ENCODE measurements at places on chromosomes 6 and 20.

DNA sequence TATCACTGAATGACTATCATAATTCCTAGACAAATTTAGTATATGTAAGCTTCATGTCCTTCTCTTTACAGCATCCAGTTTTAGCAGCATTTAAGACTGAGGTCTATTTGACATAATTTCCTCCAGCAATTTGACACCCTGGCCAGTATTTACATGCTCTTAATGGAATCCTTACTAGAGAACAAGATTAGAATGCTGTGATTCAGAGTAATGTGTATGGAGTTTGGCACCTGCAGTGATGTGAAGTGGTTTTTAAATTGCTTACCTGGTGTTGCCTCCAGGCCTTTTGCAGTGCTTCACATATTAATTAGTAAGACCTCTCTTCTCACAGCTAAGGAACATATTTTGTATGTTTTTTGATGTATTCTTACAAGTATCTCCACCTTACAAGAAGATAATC, 9.8 kb downstream of the NKX2-4 start:
- no peak for DNase-seq

DNA sequence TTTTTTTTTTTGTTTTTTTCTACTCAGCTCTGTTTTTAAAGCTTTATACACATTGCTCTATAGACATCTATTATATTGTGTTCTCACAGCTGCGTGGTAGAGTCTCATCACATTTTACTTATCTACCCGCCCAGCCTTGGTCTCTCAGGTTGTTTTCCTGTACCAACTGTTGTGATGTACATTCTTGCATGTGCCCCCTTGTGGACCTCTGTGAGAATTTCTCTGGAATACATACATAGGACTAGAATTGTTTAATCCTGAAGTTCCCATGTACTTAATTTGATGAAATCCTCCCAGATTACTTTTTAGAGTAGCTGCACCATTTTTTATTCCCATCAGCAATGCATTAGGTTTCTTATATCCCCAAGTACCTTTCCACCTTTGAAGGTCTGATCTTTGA, 40.4 kb upstream of the TINAG start:
- no peak for DNase-seq

DNA sequence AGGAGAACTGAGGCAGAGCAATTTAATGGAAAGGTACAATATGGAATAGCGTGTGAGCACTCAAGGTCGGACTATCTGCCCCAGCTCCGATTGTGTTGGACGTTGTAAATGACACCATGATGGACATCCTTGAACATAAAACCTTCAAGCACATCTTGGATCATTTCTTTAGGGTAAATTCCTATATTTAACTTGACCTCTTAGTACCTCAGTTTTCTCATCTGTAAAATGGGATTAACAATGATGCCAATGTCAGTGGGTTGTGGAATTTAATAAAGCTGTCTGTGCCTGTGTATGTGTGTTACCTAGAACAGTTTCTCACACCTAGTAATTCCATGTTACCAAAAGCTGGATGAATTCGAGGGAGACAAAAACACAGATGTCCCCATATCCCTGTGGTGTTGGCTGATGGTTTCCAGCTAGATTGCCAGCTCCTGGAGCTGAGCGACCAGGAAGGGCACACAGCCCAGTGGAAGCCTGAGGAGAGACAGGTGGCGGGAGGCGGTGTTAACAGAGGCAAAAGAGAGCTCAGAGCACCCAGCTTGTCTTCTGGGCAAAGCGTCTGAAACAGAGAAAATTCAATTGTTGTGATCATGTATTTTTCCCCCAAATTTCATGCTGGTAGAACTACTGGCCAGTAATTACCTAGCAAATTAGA, 32.6 kb downstream of the MDFI start:
- no peak for DNase-seq

GRCh38 chr6:114210467-114210866, 132.4 kb downstream of the HS3ST5 start:
- DNase-seq = no peak

GRCh38 chr20:63434599-63435378, 37.7 kb downstream of the KCNQ2 start:
- no peak for DNase-seq

GRCh38 chr20:45834797-45835161, 1.2 kb downstream of the SNX21 start:
- DNase-seq = no peak

- DNase-seq = no peak
Observed at GRCh38 chr20:58981628-58982364, 740 bp downstream of the NELFCD start.

GRCh38 chr6:27839626-27840475, 72.3 kb downstream of the OR2B2 start:
- no peak for DNase-seq

DNA sequence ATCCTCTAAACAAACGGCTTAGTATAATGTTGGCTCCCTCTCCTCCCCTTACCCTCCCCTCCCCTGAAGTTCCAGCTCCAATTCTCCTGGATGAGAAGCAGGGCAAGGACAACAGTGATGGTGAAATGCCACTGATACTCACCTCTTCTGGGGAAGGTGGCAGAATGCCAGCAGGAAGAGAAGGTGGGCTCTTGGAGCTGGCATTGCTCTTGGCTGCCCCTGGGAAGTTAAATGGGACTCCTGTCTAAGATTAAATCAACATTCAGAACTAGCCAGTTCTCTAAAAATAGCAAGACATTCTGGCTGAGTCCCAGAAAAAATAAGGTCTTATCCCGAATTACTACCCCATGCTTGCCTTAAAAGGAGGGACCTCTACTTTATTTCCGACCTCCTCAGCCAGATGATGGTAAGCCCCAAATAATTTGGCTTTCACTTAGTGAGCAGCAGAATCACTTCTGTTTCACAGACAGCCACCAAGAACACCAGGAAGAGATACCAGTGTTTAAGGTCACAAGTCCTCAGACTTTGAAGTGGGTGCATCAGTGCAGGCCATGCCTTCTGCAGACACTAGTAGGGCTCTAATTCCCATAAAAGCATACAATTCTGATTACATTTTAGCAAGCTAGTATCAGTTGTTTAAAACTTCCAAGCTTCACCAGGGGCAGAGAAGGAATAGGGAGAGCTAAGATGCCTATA, 46.0 kb upstream of the IL17A start:
- DNase-seq = no peak

- DNase-seq = no peak
Observed at GRCh38 chr6:37695273-37695672, 2.4 kb downstream of the MDGA1 start.

DNA sequence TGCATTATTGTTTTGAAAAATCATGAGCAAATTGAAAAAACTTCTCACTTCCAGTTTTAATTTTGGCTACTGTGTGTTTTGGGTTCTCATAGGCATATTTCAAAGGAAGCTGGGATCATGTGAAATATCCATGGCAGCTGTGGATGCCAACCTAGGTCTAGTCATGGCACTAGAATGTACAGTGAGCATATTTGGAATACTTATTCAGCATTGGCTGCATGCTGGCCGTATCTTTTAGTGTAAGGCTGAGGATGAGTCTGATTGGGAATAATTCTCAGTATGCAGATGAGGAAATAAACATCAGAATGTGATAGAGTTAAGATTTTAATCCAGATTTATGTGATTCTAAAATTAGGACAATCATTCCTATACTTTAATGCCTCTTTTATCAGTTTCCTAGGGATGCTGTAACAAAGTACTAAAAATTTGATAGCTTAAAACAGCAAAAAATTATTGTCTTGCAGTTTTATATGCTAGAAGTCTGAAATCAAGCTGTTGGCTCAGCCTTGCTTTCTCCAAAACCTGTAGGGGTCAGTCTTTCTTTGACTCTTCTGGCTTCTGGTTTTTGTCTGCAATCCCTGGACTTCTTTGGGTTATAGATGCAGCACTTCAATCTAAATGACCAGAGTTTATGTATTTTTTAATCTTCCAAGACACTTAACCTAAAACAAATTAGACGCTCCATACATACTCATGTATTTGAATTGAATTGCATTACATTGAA, 37.7 kb upstream of the DEFB112 start:
- no peak for DNase-seq

DNA sequence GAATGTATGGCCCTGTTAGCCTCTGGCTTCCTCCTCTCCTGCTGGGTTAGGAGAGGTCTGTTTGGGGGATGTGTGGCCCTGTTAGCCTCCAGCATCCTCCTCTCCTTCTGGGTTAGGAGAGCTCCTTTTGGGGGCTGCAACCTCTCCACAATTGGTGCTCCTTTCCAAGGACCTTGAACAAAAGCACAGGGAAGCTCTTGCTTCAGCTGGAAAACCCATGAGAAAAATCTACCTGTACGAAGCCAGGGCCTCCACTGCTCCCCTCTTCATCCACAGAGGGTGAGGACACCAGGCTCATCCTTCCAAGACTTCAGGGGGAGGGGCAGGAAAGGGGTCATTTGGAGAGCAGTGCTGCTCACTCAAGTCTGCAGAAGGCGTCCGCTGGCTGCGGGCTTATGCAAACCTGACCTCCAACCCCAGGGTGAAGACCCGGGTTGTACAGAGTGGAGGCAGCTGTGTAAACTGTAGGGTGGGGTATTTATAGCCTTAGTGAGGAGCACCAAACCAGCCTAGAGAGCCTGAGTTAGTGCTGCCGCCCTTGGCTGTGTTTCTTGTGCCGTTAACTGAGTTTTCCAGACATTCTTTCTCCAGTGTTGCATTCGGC, 62.1 kb downstream of the SLC24A3 start:
- no peak for DNase-seq

GRCh38 chr6:1251198-1252155, 60.4 kb upstream of the FOXQ1 start:
- no peak for DNase-seq

DNA sequence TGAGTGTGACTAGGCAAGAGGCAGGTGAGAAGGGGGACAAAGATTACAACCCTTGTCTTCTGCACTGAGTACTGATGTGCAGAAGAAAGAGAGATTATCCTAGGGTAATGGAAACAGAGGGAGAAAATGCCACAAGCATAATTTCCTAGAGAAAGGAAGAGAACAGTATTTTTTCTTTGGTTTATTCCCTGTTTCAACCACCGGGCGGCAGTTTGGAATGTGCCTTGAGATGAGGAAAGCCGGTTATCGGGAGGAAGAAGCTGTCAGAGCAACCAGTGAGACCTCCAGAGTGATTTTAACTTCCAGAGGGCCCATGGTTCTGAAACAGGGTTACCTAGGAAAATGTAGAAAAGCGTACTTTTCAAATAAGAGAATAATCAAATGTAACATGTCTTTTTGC, 121.4 kb downstream of the REV3L start:
- DNase-seq = no peak

GRCh38 chr6:140816681-140817080, 1316.0 kb upstream of the GJE1 start:
- no peak for DNase-seq

DNA sequence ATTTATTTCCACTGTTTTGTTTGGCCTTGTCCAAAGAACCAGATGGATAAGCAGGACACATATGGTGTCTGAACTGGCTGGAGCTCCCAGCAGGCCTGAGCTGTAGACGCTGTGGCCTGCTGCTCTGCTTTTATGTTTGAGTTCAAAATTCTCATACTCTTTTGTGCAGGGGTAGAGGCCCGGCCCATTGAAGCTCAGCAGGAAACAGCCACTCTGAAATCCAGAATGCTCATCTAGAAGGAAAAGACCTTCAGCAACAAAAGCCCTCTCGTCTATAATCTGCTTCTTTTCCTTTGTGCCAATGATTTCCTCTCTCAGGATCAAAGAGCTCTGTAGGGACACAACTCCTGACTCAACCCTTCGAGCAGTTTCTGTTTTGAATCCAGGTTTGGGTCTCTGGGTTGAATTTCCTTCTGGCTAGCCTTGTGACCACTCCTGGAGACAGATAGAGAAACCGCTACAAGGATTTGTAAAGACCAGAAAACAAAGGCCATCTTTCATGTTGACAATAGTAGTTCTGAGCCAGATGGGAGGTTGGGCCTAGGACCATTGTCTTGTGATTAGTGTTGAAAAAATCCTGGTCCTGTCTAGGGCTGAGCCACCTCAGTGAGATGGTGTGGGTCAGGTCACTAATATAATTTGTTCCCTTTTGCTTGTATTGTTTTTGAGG, 446.7 kb downstream of the BCKDHB start:
- no peak for DNase-seq

DNA sequence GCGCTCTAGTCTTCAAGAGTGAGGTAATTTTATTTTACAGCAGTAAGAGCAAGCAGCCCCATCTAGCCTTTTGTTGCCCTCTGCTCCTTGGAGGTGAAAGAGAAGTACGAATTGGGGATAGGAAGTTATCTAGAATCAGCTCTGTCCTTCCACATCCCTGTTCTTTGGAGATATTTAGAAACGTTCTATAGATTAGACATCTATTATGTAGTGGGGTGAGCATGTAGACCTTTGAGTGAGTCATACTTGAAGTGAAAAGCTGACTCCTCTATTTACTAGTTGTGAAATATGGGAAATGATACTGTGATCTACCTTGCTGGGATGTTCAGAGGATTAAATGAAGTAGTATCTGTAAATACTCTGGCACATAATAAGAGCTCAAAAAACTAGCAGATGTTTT, 36.0 kb upstream of the SLC35D3 start:
- DNase-seq = no peak

DNA sequence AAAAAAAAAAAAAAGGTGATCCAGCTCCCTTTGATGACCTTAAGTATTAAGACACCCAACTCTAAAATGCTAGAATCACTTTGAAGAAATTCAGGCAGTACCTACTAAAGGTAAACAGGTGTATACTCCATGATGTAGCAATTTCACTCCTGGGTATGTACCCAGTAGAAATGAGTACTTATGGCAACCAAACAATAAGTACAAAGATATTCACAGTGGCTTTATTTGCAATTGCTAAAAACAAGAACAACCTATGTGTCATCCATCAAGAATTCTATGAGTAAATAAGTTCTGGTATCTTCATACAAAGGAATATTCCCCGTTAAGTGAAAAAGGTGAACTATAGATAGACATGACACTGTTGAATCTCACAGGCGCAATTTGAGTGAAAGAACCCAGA, 29.4 kb downstream of the MDGA1 start:
- no peak for DNase-seq

DNA sequence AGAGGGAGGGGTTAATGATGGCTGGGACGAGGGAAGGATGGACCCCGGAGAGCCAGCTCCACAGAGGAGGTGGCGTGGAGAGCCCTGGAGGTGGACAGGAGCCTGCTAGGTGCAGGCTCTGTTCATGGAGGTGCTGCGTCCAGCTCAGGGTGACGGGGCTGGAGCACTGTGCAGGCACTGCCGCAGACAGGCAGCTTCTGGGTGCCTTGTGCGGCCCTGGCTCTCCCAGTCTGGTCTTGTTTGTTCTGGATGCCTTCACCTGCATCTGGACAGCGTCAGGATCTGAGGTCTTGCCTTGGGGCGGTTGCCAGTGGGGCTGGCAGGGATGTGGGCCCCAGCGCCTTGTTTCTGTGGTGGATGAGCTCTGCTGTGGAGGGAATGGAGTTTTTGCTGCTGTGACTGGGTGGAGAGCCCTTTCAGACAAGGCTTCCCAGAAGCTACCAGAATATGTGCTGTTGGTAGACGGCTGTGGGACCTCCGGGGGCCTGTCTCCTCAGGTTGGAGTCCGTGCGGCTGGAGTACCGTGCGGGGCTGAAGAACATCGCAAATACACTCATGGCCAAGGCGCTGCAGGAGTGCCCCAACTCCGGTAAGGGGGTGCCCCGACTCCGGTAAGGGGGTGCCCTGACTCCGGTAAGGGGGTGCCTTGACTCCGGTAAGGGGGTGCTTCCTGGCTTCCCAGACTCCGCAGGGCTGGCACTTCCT, 7.8 kb upstream of the C20orf204 start:
- DNase-seq = no peak

All from cortex of kidney (tissue), 1 donor.